ENCODE measurements at places on chromosomes 13 and 19.

DNA sequence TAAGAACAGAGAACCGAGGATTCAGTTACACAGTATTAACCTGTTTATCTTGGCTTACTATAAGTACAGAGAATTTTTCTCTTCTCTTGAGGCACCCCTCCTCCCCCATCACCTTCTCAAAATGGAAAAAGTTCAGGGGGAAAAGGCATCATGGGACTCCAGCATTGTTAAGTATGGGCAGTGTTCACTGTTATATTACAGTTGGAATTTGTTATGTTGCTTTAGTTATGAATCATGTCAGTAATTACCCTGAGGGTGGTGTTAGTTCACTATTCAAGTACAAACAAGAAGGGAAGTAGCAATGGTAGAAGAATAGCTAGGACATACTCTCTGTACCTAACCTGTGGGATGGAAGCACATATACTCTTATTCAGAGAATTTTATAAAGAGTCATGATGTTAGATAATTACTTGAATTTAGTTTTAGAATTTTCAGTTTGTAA, 12.0 kb downstream of the LPAR6 start:
- no peak for DNase-seq

DNA sequence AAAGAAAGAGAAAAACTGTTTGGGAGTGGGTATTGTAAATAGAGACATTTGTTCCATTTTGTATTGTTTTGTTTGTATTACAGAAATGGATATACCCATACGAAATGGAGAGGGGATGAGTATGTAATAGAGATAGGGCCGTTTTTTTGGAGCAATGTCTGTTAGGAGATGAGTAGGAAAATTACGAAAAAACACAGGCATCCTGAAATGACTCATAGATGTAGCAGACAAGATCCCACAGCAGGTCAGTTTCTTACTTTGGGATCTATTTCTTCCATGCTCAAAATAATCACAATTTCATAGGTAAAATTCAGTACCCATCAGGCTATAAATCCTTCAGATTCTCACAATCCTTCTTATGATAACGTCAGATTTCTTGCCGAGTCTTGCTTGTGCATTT, 779.4 kb upstream of the SLITRK1 start:
- no peak for DNase-seq

DNA sequence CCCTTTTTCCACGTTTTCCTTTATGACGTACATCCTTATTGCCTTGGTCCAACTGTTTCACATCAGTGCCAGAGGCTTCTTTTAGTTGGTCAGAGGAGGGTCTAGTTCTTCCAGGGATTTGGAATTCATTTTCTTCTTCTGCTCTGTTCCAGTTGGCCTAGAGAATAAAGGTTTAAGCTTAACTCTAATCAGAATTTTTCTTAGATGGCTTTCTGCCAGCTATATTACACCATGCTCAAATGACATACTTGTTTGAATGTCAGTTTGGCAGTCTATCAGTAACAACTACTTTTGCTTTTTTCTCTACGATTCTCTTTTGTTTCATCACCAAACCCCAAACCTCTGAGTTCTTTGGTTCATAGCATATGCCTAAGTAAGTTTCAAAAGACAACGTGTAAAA, 16.8 kb downstream of the SPART start:
- no peak for DNase-seq

GRCh38 chr13:28719227-28720055, 671 bp upstream of the SLC46A3 start:
- no peak for DNase-seq

- DNase-seq, result peak; percentile 78
Observed at GRCh38 chr19:48351341-48351752, 12.4 kb downstream of the TMEM143 start.

- no peak for DNase-seq
Observed at GRCh38 chr13:87123987-87124784, 547.0 kb upstream of the SLITRK5 start.

GRCh38 chr13:63773476-63773875, 2357.8 kb upstream of the PCDH20 start:
- no peak for DNase-seq

- DNase-seq, result no peak
Observed at GRCh38 chr13:45456196-45456972, 8.4 kb upstream of the COG3 start.

DNA sequence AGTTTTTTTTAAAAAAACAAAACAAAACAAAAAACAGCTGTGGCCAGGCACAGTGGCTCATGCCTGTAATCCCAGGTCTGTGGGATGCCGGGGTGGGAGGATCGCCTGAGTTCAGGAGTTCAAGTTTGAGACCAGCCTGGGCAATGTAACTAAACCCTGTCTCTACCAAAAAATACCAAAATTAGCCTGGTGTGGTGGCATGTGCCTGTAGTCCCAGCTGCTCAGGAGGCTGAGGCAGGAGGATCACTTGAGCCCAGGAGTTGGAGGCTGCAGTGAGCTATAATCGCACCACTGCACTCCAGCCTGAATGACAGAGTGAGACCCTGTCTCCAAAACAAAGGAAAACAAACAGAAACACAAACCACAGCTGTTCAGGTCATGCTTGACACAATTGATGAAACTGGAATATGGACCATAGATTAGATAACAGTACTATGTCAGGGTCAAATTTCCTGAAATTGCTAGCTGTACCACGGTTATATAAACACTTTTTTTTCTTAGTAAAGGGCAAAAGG, 6.9 kb upstream of the ANGPTL4 start:
- DNase-seq, result no peak

DNA sequence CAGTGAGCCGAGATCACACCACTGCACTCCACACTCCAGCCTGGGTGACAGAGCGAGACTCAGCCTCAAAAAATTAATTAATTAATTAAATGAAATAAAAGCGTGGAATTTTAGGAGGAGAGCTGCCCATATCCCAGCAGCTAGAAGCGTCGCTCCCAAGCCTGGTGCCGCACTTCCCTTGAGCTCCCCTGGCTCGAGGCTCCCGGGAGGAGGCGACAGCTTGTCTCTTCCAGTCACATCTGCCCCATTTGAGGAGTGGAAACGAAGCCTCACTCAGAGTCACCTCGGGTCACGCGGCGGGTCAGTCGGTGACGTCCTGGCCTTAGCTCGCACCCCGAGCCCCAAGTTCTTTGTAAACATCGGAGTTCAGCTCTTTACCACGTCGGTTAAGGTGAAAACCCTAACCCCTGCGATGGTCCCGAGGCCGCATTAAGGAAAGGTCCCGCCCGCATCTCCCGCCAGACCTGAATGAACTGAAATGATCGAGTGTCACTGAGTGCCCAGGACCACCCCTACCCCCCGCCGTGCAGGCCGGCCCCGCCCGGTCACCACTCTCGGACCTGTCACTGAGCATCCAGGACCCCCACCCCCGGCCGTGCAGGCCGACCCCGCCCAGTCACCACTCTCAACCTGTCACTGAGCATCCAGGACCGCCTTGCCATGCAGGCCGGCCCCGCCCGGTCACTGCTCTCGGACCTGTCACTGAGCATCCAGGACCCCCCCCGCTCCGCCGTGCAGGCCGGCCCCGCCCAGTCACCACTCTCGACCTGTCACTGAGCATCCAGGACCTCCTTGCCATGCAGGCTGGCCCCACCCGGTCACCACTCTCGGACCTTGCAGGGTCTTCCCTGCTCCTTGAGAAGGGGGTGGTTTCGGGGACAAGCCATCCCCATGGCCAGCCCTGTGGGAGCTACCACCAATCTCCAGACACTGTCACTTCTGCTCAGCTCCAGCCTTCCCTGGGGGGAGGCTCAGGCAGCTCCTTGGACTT, 176.9 kb downstream of the KDM4B start:
- DNase-seq, result no peak

DNA sequence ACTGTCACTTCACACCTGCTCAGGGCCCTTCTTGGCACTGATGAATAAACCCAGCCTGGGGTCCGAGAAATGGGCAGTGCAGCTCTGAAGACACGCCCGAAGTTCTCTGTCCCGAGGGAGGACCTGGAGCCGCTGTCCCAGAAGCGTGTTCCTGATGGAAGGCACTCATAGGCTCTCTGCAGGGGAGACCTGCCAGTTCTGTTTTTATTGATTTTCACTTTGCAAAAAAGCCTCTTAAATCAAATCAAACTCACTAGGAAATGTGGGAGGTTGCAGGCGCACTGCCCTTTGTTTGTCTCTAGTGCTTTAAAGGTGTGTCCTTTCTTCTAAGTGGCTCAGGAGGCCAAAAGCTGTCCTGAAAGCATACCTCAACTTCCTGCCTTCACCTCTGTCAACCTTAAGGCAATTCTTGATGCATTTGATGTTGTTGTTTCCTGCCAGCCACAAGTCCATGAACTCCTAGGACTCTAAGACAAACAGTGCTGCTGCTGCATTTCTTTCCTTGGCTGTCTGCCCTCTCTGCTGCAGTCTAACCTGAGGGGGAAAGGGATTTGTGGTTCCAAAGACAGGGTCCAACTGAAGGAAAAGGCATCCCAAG, 663.2 kb downstream of the UQCRFS1 start:
- no peak for DNase-seq

- DNase-seq, result no peak
Observed at GRCh38 chr13:64083396-64083795, 2667.7 kb upstream of the PCDH20 start.

DNA sequence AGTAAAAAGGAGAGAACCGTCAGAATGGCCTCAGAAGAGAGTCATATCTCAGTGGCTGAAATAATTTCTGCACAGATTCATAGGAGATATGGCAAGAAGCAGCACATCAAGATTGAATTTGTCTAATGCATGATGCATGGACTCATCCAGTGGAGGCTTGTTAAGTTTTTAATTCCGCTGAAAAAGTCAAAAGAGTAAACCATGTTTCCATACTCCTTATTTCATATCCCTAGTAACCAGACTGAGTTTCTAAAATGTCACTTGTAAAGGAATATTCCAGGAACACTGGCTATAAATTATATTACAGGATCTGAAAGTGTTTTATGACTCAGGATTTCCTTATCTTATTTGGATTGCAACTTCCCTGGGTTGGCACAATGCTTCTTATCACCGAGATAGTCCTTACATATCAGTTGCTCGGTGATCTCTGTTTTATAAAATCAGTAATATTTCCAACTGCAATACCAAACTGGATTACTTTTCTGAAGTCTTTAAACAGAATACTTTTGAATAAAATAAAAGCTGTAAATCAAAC, 180.2 kb upstream of the TSC22D1 start:
- DNase-seq, result no peak

DNA sequence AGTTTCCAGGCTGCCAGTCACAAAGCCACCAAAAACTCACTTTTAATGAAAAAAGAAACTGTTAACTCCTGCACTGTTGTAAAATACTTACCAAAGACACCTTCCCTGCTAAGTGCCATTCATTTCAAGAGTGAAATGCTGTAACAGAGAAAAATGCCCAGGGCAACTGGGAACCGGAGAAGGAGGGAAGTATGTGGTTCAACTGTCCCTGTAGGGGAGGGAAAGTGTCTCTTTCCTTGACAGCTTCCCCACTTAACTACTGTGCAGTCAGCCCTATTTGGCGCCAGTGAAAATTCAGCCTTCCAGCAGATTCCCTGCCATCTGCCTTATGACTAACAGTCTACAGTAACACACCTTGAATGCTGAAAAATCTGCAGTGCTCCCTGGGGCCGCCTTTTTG, 789.0 kb downstream of the DIAPH3 start:
- no peak for DNase-seq

DNA sequence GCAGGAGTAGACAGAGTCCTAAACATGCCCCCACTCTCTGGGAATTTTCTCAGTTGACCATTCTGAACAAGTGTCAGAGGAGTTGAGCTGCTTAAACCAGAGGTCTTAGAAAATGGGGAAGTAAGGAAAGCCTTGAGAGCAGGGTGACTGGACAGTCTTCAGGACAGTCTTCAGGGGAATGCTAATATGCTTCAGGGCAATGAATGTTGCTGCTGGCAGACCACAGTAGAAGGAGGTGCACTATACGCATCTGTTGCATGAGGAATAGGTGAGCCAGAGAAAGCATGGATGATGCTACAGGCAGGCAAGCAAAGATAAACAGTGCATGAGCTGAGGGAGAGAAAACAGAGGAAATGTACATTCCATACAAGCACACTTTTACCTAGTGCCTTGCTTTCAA, 196.6 kb upstream of the GPR12 start:
- DNase-seq, result no peak

DNA sequence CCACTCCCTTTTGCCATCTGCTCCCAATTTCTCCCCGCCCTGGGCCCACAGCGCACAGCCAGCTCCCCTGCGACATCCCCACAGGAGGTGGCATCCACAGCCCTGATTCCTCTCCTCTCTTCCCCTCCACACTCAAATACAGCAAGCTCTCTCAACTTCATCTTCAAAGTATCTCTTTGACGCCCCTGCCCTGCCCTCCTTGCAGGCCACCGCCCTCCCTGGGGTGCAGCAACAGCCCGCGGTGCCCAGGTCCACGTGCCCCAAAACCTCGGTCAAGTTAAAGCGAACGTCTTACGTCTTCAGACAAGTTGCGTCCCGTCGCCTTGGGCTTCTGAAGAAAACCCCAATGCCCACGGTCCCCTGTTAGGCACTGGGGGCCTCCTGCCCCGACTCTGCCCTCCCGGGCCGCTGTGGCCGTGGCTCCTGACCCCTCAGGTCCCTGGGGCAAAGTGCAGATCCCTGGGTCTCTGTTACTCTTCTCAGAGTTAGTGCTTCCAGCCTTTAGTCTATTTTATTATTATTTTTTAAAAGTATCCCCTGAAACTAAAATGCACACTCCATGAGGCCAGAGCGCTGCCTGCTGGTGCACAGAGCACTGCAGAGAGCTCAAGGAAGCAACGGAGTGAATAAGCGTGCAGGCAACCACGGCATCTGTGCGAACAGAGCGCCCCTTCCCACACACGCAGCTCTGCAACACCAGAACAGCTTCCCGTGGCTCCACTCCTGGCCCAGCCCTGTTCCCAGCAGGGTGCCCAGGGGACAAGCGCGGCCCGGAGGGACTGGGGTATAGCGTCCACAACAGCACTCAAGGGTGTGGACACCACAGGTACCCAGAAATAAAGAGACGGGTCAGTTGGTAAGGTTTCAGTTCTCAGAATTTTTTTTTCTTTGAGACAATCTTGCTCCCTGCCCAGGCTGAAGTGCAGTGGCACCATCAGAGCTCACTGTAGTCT, 26.4 kb downstream of the IL17D start:
- DNase-seq, result no peak

DNA sequence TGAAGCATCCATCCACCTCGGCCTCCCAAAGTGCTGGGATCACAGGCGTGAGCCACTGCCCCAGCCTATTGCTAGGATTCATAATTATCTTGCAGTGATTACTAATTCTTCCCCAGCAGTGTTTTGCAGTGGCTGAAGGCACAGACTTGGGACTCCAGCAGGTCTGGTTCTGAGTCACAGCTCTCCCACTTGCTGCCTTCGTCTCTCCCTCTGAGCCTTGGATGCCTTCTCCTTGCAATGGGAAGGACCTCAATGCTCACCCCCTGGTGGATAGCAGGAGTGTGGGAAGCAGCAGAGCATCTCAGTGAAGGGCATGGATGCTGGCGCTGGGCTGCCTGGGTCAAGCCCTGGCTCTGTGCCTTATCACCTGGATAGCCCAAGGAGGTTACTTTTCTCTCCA, 37.6 kb upstream of the SHKBP1 start:
- no peak for DNase-seq

GRCh38 chr13:97386801-97387484, 47.0 kb upstream of the RAP2A start:
- no peak for DNase-seq

DNA sequence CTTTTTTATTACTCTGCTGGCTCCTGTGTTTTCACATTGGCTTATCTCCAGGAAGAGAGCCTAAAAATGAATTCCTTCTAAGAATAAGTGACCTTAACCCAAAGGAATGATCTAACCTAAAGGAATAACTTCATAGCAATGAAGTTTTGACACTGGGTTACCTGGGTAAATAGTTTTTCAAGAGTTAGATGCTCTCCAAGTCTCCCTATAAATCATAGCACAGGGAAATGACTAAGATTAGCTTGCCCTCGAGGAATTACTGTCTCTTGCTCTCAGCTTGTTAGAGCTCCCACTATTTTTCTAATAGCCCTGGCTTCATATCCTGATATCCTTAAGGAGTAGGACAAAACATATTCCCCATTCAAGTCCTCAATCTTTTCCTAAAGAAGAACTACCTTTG, 66.3 kb downstream of the SPRY2 start:
- DNase-seq, result no peak

All from stimulated activated CD4-positive, alpha-beta T cell treated with anti-CD3 and anti-CD28 coated beads, TNF-alpha, amount 100 ng/mL, for 48 hours (primary cell).